ENCODE measurements at places on chromosomes 1 and 21.

GRCh38 chr1:165699577-165699976 lies 1.2 kb upstream of the ALDH9A1 start:
- DNase-seq: no peak

DNA sequence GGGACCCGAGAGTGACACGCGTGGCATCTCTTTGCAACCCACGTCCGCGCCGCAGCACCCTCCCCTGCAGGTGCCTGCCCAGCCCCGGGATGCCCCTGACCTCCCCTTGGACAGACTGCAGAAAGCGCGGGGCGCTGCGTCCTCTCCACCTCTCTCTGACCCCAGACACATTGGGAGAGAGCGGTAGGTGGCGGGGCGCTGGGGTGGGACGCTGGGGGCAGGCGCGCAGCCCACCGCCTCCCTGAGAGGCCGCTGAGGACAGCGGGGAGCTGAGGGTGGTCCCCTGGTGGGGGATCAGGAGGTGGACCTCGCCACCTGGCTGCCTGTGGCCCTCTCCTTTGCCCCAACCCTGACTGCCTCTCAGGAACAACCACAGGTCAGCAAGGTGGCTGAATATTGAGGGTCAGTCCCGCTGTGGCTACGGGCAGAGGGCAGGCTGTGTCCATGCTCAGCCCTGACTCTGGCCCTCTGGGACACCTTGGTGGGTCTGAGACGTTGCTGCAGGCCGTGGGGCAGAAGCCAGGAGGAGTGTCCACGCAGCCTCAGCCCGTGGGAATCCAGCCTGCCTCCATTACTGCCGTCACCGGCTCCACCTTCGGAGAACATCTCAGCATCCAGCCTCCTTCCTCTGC lies 761 bp upstream of the UBE2J2 start:
- no peak for DNase-seq

DNA sequence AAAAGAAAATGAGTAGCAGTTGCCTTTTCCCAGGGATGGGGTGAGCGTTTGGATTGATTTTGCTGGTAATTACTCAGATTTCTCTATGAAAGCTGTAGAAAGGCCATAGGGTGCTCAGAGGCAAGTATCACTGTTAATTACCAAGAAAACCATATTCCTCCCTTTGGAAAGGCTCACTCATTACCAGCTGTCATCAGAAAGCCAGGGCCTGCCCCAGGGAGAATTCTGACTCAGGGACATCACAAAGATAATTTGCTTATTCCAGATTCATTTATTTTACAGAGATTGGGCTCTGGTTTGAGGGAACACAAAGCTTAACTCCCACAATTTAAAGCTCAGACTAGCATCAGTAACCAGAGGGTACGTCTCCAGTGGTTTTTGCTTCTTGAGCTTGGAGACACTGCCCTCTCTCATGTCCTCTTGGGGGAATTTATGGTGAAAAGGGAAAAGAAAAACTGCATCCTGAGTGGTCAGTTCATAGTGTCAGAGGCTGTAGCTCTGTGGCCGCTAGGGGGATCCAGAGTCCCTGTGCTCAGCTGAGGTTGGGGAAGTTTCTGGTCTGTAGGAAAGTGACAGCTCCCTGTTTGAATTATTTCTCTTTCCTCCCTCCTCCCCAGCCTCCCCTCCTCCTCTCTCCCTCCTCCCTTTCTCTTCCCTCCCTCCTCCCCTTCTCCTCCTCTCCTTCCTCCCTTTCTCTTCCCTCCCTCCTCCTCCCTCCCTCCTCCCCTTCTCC lies 204.3 kb downstream of the KCNJ6 start:
- peak; percentile 3 for DNase-seq

GRCh38 chr1:2115008-2115641 lies 64.9 kb downstream of the PRKCZ start:
- DNase-seq: no peak

DNA sequence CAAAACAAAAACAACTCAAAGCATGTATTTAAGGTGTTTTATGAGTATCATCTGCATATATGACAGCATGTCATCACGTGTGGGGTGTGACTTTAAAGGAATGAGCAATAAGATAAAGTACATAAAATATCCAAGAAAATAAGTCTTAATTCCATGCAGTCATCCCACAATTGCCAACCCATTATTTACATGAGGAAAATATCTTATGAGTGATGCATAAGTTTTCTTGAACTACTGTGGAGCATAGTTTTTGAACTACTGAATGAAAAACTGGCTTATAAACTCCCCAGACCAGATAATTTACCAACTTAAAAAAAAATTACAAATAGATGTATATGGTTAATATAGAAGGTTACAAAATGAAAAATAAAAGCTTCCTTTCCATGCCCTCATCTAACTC lies 29.7 kb upstream of the MTMR11 start:
- DNase-seq: no peak
